NCI-H2107 (cell line): ENCODE measurements at places on chromosomes 13 and 19.

DNA sequence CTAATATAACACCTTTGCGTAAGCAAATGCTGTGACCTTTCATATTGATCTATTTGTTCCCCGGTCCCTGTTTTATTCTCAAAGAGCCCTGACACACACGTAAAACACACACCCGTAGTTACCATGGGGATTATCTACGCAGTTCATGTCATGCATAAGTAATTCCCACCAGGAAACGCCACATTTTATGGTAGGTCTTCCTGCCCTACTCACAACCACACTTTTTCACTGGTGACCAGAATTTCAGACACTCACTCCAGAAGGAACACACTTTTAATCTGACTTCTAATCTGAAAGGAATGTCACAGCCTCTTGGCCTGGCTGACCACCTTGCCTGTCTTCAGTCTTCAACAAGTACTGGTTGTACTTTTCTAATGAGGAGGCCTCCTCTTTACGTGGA lies 46.8 kb downstream of the SLC7A1 start:
- DNase-seq: no peak

DNA sequence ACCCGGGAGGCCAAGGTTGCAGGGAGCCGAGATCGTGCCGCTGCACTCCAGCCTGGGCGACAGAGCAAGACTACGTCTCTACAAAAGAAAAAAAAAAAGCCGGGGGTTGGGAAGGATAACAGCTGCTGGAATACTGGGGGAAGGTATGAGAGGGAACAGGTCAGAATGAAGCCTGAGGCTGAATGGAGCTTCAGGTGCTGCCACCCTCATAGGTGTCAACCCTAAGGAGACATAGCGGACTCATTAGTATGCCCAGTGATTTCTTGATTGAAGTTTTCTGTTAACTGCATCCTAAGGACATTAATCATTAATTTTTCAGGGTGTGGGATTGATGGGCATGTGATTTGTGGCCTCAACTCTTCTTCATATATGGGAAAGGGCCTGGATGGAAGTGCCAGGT lies 6.0 kb downstream of the SMARCA4 start:
- no peak for DNase-seq

- no peak for DNase-seq
Observed at GRCh38 chr13:31073859-31074718, 87.6 kb downstream of the HSPH1 start.

DNA sequence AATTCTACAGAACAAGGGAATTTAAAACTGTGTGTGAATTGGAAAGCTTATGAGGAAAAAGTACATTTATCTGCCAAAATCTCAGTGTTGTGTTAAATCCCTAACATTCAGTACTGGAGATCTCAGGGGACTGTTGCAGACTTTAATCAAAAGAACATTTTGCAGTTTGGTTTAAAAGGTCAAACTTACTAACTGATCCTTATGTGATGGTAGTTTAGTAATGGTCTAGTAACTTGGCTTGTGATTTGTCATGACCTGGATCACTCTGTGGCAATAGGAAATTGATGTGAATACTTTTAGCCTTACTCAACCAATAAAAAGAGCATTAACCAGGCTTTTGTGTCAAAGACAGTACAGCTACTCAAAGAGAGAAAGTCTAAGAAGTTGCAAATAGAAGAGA lies 862.1 kb upstream of the MIR17HG start:
- no peak for DNase-seq

- DNase-seq: no peak
Observed at GRCh38 chr13:113458253-113459065, 5.2 kb upstream of the ADPRHL1 start.

DNA sequence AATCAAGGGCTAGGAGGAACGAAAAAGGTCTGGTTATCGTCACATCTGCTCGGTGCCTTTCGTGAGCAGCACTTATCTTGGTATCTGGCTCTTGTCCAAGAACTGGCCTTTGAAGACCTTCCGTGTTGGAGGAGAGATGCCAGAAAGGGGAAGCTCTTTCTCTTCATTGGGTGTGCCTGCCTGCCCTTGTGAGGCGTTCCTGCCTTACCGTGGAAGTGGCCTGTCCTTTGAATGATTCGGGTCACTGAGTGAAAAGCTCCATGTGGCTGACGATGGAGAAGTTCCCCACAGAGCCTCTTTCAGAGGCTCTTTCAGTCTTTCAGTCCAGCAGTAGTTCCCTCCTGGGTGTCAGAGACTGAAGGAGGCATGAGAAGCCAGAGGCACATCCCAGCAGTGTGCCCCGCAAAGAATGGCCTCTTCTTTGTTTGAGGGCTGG lies 121.5 kb upstream of the SLC10A2 start:
- no peak for DNase-seq

DNA sequence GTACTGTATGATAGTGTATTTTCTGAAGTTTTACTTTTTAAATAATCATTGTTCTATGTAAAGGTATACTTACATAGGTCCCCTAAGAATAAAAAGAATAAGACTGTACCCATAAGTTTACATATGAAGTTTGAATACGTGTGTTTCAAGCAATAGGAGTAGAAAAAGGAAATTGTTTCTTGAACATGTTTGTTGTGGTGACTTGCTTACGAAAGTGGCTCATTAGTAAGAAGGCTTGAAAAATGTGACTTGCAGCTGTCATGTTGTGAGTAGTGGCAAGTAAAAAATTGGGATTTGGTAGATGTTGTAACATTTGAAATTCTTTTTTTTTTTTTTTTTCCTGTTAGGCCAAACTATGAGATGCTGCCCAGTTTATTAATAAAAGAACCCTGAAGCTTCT lies 203.3 kb downstream of the LMO7 start:
- no peak for DNase-seq
